ENCODE measurements at places on chromosomes 12 and 14.

- DNase-seq, result peak; percentile 84
These were observed at the start of gene BHLHE41 for GRCh38 chr12:26124446-26125399. BHLHE41 (minus strand) TSS chr12:26125037; CDS start chr12:26124779, 258 bp downstream.

DNA sequence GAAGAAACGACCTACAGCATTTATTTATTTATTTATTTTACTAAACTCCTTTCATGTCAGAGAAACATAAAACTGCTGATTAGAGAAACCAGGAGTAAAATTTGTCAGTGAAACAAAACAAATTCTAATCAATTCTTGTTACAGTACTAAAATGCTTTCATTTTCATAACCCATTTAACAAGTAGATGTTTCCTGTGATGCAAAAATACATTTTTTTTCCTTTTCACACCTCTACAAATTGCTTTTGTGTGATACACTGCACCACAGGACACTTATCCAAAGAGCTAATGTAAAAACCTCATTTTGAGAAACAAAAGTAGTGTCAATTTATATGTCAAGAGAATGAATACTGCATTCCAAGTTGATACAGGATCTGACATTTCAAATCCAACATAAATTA, 155.1 kb downstream of the SYT1 start:
- DNase-seq, result no peak

DNA sequence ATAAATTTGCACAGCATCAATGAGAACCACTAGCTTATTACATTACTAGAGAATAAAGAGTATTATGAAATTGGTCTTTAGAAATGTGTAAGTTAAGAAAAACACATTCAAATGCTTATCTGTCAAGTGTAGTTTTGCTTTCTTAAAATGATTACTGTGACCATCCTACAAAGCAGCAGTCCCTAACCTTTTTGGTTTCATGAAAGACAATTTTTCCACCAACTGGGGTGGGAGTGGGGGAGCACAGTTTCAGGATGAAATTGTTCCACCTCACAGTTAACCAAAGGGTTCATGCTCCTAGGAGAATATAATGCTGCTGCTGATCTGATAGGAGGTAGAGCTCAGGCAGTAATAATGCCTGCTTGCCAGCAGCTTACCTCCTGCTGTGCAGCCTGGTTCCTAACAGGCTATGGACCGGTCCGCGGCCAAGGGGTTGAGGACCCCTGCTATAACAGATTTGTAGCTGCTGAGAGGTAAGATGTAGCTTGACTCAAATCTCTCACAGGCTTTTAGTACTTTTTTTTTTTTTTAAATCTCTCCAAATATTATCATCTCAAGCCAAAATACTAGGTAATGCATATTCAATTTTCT, 45.4 kb downstream of the PPP4R3A start:
- no peak for DNase-seq

GRCh38 chr14:88168498-88169165, 154.4 kb downstream of the KCNK10 start:
- no peak for DNase-seq

DNA sequence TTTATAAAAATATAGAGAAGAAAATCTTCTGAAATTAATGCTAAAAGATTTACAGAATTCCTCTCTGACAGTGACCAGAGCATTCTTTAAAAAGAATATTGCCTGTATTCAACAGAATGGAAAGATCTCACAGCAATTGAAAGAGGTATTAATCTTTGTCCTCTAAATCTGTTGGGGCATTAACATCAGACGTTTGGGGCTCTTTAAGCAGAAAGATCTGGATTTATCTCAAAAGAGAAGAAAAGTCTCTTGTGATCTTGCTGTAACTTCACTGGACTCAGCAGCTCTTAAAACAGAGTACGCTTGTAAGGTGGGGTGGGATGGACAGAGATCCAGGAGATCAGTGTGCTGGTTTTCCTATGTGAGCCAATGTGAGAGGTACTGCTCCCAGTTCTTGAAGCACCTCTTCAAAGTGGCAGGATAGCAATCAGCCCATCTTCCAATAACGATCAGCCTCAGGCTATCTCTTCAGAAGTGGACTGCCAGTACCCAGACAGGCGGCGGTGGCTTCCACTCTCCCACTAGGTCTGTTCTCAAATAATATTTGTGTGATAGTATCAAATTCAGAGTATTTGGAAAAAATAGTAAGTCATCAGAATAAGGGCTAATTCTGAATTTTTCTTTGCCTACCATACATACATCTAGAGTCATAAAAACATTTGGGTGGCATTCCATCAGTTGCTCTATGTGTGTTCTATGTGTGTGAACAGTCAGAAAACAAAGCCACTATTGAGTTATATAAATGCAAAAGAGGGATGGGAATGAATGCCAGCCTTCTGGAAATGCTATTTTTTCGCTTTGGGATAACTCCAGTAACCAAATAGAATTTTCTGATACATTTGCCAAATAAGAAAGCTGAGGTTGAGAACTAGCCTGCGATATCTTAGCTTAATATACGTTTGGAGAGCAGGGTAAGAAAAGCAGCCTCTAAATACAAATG, 237.4 kb upstream of the RGS6 start:
- DNase-seq, result no peak

DNA sequence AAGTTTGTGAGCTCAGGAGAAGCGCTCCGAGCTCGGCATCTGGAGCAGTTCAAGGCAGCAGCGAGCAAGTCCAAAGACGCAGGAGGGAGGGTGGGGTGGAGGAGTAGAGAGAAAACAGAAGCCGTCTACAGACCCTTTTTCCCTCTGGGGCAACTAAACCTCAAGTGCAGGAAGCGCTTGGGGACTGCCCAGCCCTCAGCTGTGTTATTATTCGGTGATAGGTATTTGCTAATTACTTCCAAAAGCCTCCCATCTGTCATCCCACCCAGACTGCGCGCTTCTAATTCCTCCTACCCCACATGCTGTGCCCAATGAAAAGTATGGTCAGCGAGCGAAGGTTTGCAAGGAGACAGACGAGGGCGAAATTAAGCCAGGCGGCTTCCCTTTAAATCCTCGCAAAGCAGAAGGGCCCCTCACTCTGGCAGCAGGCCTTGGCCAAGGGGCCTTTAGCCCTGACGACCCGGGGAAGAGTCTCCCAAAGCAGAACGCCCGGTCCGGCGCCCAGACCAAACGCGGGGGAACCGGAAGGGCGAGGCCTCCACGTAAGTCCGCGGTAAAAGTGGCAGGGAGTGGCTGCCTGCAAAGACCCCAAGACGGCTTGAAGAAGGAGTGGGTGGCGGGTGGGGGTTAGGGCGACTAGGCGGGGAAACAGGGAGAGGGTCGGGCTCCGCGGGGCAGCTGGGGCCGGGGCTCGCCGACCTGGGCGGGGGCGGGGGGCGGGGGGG, 507 bp upstream of the CD9 start:
- no peak for DNase-seq

DNA sequence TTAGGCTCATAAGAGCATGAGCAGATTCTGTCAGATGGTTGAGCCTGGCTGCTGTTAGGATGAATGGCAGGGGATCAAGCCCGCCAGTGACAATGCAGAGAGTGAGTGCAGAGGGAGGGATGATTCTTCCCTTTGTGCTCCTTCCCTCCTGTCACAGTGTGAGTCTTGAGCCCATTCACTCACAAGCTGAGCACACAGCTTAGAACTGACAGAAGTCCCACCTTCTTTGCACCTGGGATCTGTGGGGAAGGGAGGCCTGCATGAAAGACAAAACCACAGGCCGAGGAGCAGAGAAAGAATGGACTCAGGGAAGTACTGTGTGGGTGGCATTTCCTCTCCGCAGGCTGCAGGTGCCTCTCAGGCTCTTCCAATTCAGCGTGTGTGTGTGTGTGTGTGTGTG, 160.6 kb downstream of the KCNA5 start:
- no peak for DNase-seq

DNA sequence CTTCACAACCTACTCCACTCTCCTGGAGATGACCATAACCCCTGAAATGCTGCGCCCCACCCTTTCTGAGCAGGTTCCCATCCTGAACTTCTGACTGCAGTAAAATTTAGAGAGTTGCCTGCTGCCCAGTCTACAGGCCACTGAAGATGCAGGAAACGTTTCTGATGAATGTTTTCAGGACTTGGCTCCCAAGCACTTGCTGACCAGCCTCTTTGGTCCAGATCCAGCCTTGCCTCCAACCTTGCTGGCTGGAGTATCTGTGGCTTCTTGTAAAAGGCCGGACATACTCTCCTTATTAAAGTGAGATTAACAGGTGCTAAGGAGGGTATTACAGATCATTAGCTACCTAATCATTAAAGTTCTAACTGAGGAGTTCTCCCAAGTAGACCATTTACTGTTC, 70.3 kb upstream of the STXBP6 start:
- DNase-seq, result no peak

GRCh38 chr12:93772003-93772700, 95.0 kb downstream of the CRADD start:
- DNase-seq, result no peak

DNA sequence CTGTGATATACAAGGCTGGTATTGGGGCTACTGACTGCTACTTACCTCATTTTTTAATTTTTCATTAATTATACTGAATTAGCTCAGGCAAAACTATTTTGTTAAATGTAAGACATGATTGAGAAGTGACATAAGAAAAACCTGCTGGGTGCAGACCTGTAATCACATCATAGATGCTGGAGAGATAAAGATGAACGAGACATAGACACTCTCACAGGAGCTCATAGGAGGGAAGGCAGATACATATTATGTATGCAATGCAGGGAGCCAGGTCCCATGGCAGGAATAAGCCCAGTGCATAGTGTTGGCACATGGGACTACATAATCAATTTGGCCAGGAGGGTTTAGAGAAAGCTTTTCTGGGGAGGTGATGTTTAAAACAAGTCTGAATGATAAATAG, 74.9 kb downstream of the PRKCH start:
- no peak for DNase-seq

DNA sequence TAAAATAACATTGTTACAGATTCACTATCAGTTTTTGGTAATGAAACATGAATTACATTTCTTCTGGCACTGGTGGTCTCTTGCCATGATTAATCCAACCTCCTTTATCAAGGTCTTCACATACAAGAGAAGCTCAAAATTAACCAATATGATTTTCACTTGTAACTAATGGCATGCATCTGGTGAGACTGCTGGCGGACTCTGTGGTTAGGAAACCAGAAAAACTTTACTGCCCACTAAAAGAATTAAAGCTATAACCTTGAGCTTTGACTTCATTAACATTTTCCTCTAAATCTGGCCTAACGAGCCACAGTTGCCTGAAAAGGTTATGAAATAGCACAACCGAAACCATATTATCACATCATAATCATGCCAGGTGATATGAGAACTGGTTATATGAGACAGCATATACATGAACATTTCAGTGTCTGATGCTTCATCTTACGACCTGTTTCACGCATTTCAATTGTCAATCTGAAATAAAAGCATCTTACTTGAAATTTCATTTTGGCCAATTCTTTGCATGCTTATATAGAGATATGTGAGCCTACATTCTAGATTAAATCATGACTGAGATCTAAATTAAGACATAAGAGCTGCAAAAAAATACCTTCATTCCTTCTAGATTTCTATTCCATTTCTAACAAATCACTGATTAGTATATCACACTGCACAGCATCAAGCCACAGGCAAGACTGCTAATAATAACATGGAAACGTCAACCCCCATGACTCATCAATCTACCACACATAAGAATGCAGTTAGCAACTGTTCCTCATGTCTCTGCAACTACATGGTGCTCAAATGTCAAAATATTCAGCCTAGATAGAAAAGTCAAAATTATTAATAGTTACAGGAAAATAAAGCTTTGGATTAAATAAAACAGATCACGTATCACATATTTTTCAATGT, 89.3 kb downstream of the OSBPL8 start:
- no peak for DNase-seq

DNA sequence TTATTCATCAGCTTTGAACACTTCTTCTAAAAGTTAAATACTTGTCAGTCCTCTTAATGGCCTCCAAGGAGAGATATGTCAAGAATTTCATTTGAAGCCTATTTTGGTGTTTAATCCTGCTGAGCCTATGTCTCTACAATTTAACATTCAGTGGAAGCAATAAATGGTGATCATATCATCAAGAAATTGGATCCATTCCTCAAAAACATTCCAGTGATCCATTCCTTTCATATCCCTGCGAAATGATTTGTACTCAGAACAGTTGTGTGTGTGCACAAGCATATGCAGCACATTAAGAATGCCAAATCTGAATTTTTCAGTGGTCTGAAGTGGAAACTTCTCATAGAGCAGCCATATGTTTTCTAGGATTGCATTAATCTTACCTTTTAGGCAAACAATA, 373.7 kb upstream of the SYT1 start:
- no peak for DNase-seq

DNA sequence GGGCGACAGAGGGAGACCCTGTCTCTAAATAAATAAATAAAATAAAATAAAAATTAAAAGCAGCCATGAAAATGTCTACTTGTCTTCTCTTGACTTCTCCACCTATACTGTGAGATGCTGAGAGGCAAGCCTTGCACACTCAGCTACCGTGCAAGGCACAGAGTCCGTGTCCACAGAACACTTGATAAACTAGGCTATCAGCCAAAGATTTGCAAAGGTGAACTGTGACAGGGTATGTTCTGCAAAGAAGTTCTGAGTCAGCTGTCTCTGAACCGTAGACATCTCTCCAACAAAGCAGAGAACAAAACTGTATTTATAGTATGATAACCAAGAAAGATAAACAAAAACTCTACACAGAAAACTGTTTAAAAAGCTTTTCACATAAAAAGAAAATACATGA, 35.5 kb downstream of the STXBP6 start:
- DNase-seq, result no peak

- DNase-seq, result no peak
These were observed 363.4 kb downstream of the DAD1 start for GRCh38 chr14:22225516-22226140.

DNA sequence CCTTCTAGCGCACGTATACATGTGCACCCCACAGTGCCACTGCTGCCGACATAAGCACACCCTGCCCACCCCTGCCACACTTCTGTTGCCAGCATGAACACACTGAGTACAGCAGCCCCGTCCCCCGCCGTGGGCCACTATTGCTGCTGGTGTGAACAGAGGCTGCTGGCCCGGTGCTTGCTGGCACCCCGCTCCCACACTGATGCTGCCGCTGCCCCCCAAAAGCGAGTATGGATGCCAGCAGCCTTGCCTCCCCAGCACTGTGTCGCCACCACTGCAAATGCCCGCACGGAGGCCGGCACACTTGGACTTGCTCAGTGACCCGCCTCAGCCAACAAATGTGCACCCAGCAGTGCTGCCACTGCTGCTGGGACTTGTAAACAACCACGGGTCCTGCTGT, 872.4 kb upstream of the ATXN7L3B start:
- DNase-seq, result no peak

DNA sequence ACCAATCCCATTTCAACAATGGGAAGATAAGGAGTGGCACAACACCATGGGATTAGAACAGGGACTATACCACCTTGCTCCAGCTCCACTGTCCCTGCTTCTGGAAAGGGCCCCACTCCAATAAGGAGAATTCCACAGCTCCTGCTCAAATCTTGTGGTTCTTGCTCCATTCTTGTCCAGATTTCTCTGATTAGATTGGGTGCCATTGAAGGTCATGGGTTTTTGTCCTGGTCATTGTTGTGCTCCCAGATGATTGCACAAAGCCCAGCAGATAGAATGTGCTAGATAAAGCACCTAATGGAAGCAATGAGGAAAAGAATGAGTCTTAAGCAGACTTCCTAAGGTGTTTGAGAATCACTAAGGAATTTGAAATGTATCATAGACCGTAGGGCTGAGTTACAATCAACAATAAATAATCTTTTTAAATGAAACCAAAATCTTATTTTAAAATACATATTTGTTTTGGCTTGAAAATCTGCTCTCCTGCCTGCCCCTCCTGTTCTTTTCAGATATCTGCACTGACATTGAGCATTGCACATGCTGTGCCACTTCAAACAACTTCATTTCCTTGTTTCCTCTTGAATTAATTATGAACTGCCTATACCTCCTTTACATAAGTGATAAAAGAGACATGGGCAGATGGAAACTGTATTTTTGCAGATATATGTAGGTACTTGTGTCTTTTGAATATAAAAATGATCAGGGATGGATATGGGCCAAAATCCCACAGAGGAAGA, 115.9 kb downstream of the FGD4 start:
- DNase-seq, result no peak
